NCI-H1105 (cell line): ENCODE measurements at places on chromosomes 6 and 20.

DNA sequence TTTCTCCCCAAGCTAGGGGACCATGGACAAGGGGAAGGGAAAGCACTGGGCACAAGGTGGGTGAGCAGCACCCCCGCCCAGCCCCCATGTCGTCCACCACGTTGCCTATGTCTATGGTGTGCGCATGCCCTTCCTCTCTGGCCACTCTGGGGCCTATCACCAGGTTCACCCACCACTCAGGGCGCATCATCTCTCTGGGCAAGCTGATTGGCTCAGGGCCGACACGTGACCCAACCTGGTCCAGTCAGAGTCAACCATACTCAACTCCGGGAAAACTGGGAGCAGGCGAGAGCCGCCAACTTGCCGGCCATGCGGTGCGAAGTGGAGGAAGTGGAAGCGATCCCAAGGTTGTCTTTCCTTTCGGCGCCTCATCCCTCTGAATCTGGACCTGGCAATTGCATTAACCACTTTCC is 25.9 kb downstream of the ACSS1 start:
- DNase-seq: no peak

- no peak for DNase-seq
These were observed 147.9 kb upstream of the BTBD3 start for GRCh38 chr20:11769825-11770224.

DNA sequence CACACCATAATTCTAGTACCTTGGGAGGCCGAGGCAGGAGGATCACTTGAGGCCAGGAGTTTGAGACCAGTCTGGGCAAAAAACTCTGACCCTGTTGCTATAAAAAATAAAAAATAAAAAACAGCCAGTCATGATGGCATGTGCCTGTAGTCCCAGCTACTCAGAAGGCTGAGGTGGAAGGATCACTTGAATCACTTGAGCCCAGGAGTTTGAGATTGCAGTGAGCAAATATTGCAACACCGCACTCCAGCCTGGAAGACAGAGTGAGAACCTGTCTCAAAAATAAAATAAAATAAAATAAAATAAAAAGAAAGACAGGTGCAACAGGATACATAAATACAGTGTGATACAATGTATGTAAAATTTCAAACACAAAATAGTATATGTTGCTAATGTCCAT is 154.5 kb downstream of the OTOR start:
- DNase-seq: no peak

- DNase-seq: peak; percentile 71
These were observed 104.2 kb downstream of the AGPAT4 start for GRCh38 chr6:161169696-161170095.

GRCh38 chr20:50680105-50680960 is 11.0 kb downstream of the RIPOR3 start:
- DNase-seq: no peak

DNA sequence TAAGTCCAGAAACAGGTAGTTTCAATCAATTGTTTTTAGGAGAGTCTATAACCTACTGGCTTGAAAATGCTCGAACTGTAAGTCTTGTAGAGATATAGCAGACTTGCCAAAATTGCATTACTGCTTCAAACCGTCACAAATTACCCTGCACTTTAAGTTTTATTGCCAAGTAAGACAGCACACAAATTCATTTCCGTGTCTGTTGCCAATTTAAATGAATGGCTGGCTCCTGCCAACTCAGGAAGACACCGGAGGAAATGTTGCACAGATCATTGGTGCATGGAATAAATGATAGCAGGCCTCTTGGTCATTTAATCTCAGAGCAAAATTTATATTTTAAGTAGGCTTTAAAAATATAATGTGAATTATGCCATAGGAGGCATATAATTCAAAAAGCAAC is 438.1 kb downstream of the HACE1 start:
- no peak for DNase-seq

DNA sequence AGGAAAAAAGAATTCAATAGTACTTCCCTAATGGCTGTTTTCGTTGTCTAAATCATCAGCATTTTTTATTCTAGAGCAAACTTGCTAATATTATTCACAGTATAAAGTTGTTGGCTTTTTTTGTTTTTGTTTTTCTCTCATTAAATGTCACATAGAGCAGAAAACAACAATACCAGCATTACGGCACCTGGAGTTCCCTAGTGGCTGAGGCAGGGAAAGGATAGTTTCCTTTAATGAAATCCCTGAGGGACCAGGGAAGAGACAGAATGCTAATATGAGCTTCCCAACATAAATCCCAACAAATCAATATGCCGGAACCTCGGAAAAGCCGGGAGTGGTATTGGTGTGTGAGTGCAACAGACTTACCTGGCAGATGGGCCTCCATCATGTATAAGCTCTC is 235.2 kb upstream of the ASCC3 start:
- DNase-seq: no peak

- no peak for DNase-seq
These were observed 14.2 kb downstream of the SLC13A3 start for GRCh38 chr20:46637020-46637419.
